ENCODE measurements at places on chromosomes 1 and 21.

DNA sequence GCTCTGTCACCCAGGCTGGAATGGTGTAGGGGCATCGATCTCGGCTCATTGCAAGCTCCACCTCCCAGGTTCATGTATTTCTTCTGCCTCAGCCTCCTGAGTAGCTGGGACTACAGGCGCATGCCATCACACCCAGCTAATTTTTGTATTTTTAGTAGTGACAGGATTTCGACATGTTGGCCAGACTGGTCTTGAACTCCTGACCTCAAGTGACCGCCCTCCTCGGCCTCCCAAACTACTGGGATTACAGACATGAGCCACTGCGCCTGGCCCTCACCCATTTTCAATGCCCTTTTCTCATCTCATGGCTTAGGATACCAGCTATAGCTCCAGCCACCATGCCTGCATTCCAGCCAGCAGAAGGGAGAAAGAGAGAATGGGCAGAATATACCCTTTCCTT, 12.9 kb upstream of the SOX13 start:
- DNase-seq: no peak

DNA sequence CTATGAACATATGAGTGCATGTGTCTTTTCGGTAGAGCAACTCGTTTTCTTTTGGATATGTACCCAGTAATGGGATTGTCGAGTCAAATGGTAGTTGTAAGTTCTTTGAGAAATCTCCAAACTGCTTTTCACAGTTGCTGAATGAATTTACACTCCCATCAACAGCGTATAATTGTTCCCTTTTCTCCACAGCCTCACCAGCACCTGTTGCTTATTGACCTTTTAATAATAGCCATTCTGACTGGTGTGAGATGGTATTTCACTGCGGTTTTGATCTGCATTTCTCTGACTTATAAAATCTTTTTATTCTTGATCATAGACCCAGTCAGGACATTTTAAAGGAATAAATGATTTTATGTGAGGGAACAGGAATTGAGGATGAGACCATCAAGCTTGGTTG, 165.0 kb upstream of the KCTD3 start:
- no peak for DNase-seq

GRCh38 chr1:44208226-44208625, 5.0 kb upstream of the DMAP1 start:
- DNase-seq: no peak

GRCh38 chr1:32902535-32902920, 1.3 kb upstream of the TMEM54 start:
- no peak for DNase-seq

DNA sequence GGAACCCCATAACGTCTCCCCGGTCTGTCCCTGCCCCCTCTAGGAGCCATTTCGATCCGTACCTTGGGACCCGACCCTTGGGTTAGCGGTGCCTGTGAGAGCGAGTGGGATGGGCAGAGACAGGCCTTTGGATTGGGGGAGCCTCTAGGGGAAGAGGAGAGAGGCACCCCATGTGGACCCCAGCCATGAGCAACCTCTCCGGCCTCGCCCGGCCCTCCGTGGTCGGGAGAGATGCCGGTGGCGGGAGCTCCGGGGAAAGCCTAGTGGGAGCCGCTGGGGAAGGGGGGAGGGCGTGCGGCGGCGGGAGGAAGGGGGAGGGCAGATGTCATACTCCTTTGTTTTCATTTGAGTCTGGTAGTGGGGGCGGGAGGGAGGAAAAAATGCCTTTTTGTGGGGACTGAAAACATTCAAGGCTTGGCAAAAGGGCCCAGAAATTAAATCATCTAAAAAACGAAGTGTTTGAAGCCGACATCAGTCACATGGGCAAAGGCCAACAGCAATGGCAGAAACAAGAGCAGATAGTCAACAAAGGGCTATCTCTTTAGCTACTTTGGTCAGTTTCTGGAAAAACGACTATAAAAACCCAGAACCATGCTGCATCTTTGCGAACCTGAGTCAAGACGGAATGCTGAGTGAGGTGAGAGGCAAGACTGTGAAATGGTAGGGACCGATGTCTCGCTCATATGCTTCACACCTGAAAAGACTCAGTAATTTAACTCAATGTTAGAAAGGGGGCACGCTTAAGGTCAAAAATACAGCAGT, 758 bp downstream of the PTBP2 start:
- DNase-seq: peak; percentile 36

DNA sequence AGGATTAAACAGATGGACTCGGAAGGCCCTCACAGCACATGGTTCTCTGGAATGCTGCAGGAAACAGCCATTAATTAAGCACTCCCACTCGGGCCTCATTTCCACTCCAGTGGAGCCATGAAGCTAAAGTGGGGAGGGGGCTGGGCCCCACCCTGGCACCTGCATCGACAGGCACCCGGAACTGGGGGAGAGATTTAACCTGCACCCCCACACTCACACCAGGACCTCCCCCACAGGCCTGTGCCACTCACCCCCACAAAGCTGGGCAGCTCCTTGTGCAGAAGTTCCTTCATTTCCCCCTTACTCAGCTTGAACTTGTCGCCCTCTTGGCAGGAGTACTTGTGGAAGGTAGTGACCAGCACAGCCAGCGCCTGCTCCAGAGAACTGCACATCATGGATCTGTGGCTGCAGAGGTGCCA, 2.2 kb downstream of the S100A2 start:
- no peak for DNase-seq

DNA sequence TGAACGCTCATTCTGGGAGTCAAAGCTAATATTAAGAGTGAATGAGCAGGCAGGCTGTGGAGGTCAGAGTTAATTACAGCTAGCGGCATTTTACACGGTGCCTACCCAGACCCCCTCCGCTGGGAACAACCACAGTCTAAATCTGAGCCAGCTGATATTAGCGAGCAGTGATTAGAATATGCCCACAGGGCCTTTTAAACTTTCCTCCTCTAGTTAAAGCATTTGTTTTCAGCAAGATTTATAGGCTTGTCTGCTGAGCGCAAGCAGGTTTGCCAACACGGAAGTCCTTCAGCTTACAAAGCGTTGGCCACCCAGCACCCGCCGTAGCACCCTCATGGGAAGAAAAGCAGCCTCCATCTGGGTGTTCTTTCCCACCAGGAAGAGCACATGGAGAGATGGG, 72.1 kb downstream of the LMX1A start:
- DNase-seq: peak; percentile 4
